ENCODE measurements at places on chromosomes 1 and 21.

GRCh38 chr21:31308584-31308983 is 35.5 kb downstream of the TIAM1 start:
- DNase-seq = no peak

- no peak for DNase-seq
Observed at GRCh38 chr1:193514397-193514796, 328.0 kb upstream of the B3GALT2 start.

- no peak for DNase-seq
Observed at GRCh38 chr1:180094705-180095295, 59.9 kb upstream of the QSOX1 start.

- DNase-seq = no peak
Observed at GRCh38 chr1:184218458-184219075, 167.0 kb downstream of the TSEN15 start.

GRCh38 chr1:27609210-27609555 is 5.2 kb upstream of the AHDC1 start:
- DNase-seq = no peak

GRCh38 chr1:31289021-31289420 is 7.6 kb downstream of the SNRNP40 start:
- no peak for DNase-seq

DNA sequence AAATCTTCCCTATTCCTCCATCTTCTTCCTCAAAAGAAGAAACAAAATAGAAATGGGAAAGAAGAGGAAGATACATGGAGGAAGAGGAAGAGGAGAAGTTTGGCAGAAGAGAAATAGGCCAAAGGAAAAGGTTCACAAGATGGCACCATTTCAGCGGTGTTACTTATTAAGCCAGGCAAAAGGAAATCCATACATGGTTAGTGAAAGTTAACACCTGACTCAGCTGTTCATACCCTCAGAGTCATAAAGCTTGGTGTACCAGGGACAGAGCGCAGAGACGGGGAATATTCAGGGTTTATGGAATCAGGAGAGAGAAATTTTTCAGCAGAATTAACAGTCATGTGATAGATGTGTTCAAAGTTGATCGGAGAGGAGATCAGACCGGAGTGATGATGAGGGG is 70.6 kb downstream of the COQ8A start:
- no peak for DNase-seq

- no peak for DNase-seq
Observed at GRCh38 chr1:68811806-68812205, 314.9 kb upstream of the DEPDC1 start.
